D341Med (cell line): ENCODE measurements at places on chromosomes 4 and X.

DNA sequence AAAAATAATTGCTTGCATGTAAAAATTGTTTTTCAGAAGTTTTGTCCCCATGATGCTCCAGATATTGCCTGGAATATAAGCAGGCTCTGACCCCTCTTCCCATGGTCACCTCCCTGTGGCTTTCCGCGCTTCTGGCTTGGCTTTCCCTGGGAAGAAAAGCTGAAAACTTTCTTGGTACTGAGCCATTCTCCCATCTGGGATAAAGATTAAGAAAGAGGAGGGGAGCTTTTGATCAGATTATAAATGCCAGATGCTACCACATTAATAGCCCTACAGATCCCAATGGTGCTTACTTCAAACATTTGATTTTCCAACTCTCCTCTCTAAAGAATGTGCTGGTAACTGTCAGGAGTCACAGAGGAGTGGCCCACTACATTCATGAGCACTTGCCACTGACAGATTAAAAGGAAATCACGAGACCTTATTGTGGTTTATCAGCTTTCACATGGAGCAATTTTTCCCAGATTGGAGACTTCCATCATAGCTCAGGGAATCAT lies 54.4 kb upstream of the GAB1 start:
- DNase-seq, result peak; percentile 61

DNA sequence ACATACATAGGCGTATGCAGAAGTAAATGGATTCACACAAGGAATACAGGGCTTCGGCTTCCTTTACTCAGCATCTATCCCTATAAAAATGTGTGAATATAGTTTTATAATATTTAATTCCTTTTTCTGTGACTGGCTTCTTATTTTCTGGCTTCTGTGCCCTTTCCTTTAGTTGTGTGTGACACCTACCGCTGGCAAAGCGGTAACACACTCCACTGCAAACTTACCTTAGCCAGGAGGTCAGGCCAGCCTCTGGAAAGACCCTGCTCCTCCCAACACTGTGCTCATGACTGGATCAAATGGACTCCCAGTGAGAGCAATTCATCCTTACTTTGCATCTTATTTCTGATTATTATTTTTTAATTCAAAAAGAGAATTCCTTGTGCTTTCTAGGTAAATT lies 244.2 kb downstream of the ANK2 start:
- DNase-seq, result no peak

- no peak for DNase-seq
These were observed 958.2 kb downstream of the PCDH7 start for GRCh38 chr4:31678356-31678755.

DNA sequence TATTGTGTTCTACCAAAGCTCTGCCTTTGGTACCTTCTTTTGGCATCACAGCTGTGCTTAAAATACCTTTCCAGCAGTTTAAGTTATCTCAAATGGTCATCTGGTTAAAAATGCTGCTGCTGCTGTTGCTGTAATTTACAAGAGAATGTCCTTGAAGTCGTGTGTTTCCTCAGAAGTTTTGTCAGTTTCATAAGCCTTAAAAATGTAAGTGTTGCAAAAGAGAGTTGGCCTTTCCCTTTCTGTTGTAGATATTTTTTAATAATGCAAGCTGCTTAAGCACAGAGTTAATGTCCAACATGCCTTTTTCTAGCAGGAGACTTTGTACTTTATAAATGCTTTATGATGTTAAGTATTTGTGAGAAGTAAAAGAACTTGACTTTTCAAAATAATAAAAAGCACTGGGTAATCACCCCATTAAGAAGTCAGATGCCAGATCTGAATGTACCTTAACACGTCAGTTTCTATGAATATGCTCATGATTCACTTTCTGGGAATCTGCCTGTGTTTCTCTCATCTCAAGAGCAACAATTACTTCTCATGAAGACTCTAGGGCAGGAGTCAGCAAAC lies 35.3 kb upstream of the TENM3 start:
- no peak for DNase-seq

GRCh38 chr4:186169945-186170802 lies 21.2 kb upstream of the CYP4V2 start:
- no peak for DNase-seq

DNA sequence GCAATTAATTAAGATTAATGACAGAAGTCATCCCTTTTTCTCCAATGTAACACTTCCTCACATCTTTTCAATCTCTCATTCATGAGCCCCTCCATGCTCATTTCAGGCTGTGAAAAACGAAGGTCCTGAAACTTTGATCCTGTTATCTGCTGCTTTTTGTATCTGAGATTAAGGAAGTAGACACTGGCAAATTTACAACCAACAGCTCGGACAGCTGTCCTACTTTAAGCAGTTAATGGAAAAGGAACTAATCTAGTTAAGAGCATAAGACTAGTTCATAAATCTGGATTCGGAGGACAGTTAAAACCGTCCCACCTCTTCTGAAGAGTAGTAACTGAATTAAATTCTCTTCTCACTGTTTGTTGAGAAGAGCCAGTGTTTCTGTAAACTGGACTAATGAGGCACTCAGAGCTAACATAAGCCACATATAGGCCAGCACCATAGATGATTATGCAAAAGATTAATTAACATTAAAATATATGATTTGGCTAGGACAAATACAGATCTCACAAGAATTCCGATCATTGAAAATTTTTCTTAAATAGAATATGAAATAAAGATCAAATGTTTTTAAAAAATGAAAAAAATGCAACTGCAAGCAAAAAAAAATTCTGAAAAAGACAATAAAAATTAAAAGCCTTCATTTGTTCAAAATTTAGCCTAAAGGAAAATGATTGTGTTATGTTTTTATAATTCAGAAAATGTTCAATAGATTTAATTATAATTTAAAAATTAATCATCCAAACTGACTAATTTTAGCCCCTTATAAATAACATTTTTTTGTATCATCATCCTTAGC lies 114.4 kb downstream of the ANTXR2 start:
- peak; percentile 24 for DNase-seq

- DNase-seq, result no peak
These were observed 341.6 kb upstream of the MAOA start for GRCh38 chrX:43314525-43314924.

- DNase-seq, result peak; percentile 60
These were observed 447.5 kb upstream of the RASGEF1B start for GRCh38 chr4:81919223-81919622.

GRCh38 chrX:40157228-40158035 lies 59.7 kb upstream of the BCOR start:
- DNase-seq, result no peak

DNA sequence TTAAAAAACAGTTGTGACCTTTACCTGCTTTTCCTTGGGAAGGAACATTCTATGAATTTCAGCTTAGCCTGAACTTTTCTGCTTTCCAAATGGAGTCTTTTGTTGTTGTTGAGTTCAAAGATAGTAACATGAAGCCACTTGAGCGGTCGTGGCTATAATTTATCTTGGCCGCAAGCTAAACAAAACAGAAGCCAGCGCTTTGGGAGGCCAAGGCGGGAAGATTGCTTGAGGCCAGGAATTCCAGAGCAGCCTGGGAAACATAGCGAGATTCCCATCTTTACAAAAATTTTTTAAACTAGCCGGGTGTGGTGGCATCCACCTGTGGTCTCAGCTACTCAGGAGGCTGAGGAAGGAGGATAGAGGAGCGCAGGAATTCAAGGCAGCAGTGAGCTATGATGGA lies 29.9 kb downstream of the TKTL1 start:
- DNase-seq, result no peak

DNA sequence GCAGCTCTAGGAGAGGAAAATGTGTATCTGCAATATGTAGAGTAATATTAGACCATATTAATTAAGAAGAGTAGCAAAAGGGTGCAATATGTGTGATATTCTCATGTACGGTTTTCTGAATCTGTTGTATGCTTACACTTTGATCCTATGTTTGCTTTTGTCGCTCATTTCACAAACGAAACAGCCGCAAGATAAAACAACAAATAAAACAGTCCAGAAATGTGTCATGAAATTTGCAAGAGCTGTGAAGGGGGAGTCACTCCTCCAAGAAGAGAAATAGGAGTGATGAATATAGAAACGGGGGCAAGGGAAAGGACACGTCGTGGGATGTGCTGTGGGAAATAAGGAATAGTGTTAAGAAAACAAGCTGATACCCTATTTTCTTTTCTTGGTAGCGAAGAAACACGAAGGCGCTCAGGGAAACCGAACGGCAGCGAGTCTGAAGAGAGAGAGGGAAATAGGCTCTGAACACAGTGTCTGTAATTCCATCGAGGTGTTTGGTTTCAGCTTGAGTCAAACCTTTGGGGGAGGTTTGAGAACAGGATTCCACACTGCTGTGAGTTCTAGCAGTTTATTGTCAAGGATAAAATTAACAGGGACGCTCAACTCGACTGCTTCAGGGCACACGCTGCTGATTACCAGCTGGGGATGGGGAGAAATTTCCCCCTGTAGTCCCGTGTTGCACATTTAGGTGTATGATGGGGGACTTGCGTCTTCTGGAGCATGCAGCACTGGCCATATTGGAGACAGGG lies 595.6 kb upstream of the TENM3 start:
- DNase-seq, result no peak

DNA sequence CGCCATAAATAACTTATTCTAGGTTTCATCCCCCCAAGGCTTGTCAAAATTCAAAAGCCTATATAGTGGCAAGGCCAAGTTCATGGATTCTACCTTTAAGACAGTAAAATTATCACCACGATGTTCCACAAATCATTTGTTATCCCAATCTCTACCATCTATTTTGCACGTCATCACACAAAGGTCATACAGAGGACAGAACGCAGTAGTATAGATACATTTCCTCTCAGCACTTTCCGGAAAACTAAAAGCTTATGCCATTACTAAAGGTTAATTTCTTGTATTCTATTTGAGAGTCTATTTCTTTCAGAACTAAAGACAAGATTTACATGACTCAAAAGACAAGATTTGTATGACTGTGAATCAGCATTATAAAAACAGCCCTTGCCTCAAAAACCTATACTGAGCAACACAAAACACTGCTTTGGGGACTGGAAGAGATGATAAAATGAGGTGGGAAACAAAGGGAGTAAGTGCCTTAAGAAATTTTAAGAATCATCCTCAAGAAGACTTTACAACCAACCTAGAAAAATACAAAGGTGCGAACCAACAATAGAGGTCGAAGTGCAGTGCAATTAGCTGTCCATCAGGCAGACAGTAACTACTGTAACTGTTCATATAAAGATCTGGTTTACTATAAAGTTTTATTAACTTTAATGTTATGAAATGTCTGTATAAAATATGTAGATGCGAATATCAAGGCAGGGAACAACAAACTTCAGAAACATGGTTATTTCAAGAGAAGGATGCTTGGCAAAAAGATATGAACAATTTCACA lies 7.6 kb downstream of the UBE2D3 start:
- DNase-seq, result no peak

DNA sequence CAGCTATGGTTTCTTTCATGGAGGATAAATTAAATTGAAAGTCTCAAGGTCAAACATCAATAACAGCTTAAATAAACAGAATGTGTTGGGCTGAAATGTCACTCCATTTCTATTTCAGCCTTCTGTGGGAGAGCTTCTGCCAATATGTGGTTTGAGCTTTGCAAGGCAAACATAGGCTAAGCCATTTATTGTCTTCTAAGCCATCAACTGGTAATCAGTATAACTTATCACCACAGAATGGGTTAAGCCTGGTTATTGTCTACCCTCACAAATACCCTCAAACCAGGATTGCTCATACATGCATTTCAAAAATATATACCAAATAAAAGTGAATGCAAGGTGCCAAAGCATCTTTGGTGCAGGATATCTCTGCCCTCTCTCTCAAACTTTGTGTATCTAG lies 52.7 kb downstream of the GABRB1 start:
- no peak for DNase-seq

GRCh38 chr4:168914095-168914494 lies 96.0 kb downstream of the CBR4 start:
- no peak for DNase-seq

GRCh38 chr4:42608551-42608950 lies 48.4 kb downstream of the ATP8A1 start:
- no peak for DNase-seq

DNA sequence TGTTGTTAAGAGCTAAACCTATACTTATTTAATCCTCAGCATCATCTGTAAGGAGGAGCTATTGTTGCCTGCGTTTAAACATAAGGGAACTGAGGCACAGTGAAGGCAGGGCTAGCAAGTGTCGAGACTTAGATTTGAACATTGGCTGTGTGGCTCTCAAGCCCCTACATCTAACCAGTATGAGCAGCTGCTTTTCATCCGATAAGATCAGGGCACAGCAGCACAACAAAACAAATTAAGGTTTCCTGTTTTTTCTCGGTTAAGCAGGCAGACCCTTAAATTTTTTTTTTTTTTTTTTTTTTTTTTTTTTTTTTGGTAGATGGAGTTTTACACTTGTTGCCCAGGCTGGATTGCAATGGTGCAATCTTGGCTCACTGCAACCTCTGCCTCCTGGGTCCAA lies 35.6 kb downstream of the RAB40A start:
- no peak for DNase-seq

DNA sequence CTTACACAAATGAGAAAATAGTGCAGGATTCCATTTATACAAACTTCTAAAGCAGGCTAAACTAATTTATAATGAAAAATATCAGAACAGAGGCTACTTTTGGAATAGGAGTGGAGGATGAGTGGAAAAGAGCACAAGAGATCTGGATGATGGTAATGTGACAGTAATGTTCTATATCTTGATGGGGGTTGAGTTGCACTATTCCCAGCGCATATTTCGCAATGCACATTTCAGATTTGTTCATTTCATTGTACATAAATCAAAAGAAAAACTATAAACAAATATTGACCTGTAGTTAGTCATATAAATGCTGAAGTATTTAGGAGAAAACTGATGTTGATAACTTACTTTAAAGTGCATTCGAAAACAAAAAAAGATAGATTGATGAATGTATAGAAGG lies 177.0 kb upstream of the MAOA start:
- DNase-seq, result no peak

GRCh38 chrX:10634392-10635161 lies 14.2 kb upstream of the MID1 start:
- no peak for DNase-seq

DNA sequence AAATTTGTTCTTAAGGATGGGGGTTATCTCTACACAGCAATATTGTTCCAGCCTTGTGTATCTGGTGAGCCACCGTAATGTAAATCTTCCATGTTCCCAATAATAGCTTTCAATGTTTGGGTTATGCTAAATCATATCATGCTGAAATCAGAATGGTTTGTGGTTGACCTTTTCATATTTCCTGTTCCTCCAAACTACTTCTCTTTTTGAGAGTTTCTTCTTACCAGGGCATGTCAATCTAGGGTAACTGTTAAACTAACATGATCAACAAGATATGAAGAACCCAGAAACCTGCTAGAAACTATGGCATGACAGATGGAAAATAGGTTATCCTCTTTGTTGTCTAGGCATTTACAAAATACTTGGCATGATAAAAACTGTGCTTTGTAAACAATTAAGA lies 22.0 kb downstream of the TNMD start:
- DNase-seq, result no peak
